ENCODE measurements at places on chromosomes 7 and 10.

DNA sequence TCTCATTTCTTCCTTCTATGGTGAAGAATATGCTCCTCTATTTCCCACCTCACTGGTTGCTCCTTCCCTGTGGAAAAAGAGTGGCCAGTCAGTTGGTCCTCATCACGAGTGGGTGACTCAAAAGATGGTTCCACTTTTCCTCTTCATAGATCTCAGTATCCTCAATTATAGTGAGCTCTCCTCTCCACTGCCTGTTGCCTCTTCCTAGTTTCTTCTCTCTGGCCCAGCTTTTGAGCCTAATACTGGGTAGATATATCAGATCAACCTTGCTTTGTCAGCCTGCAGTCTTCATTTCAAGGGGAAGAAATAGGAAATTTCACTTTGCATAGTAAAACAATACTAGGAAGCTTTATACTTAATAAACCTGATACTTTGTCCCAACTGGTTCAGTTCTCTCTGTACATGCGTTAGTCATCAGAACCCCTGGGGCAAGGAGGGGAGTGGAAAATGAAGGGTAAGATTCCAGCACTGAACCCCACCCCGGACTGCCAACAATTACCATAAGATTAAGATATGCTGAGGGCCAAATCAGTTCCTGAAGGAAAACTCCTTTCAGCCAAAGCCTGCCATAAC lies 15.5 kb upstream of the WNT16 start:
- no peak for DNase-seq

DNA sequence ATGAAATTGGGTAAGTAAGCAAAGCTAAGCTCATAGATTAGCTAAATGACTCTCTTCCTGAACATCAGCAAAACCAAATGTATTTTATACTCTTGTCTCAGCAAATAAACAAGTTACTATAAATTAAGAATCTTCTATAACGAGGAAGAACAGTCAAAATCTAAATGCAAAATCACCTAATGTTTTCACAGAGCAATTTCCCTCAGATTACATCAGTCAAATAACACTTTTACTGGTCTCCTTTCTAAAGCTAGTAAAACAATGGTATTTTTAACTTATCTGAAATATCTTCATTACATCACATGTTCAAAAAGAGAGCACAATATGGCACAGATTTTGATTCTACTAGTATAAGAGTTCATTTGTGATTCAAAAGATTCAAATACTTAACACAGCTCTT lies 16.5 kb upstream of the GPR22 start:
- no peak for DNase-seq

- no peak for DNase-seq
These were observed 9.1 kb downstream of the USP6NL start for GRCh38 chr10:11602358-11602757.

DNA sequence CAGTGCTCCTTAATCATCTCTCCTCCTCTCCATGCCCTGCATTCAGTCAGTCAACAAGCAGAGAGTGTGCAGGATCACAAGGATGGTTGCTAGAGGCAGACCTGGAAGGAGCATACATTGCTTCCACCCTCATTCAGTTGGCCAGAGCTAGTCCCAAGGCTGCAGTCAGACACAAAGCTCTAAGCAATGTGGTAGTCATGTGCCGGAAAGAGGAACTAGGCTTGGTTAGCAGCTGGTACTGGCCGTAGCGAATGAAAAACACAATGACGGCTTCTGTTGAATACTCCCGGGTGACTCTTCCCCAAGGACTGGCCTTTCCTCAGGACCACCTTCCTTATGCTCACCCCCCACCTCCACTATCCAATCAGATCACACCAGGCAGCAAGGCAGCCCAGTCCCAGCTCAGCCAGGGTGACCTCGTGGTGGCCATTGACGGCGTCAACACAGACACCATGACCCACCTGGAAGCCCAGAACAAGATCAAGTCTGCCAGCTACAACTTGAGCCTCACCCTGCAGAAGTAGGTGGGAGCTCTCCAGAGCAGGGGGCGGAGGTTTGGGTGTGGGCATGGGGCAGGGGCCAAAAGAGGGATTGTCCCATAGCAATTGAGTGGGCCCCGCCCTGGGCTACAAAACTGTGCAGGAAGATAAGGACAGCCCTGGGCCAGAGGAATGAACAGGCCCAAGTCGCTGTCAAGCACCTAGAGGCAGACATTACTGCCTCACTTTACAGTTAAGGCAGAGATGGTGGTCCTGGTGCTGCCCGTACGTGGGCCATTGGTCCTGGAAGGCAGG lies 10.9 kb downstream of the LDB3 start:
- DNase-seq, result no peak

GRCh38 chr10:30456266-30456665 lies 22.3 kb downstream of the MAP3K8 start:
- no peak for DNase-seq

DNA sequence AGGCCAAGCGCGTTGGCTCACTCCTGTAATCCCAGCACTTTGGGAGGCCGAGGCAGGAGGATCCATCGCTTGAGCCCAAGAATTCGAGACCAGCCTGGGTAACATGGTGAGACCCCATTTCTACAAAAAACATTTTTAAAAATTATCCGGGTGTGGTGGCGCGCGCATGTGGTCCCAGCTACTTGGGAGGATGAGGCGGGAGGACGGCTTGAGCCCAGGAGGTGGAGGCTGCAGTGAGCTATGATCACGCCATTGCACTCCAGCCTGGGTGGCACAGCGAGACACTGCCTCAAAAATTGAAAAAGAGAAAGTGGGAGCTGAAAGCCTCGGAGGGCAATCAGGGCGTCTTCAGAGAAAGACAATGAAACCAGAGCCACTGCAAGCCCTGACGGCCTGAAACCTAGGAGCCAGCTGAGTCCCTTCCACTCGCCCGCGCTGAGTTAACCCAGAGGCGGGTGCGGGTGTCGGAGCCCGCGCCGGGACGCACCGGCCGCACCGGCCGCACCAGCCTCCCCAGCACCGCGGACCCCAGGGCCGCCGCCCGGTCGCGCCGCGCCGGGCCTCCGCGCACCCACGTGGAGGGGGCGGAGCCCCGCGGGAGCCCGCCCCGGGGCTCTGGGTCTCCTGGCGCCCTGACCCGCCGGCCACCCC lies 22.4 kb downstream of the ZFAND2A start:
- DNase-seq, result no peak

DNA sequence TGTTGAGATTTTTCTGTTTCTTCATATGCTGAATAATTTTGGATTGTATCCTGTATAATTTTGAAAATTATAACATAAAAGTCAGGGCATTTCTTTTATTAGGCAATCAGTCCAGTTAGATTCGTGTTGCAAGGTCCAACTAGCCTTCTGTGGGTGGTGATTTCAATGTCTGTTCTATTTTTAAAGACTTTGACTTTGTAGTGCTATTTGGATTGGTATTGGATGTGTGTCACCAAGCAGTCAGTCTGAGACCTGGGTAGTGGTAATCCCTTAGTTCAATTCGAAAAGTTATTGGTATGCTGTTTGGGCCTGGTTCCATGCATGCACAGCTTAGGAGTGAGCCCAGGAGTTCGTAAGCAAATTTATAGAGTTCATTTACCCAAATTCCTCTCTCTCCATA lies 82.2 kb downstream of the EPDR1 start:
- DNase-seq, result no peak

DNA sequence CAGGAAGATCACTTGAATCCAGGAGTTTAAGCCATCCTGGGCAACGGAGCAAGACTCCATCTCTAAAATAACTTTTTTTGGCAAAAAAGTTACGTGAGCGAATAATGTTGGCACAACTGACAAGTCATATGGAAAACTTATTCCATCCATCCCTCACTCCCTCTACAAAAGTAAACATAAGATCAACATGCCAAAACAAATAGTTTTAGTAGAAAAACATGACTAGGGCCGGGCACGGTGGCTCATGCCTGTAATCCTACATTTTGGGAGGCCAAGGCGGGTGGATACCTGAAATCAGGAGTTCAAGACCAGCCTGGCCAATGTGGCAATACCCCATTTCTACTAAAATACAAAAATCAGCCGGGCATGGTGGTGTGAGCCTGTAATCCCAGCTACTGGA lies 25.6 kb downstream of the SLC25A16 start:
- DNase-seq, result no peak

DNA sequence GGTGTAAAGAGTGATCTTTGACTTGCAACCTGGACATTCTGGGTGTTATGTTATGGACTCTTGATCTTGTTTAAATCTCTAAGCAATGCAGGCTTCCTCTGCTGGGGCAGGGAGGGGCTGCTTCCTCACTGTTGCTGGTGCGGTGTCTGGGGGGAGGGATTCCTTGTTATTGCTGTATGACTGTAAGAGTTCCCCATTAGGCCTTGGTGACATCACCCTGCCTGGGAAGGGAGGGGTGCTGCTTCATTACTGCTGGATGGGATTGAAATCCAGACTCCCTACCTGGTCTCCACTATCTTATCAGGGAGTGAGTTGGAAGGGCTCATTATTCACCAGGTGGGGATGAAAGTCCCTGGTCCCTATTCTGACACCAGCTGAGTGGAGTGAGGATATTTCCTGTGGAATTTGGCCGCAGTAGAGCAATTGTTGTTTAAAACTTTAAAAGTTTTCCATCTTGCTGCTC lies 8.8 kb downstream of the OGDH start:
- DNase-seq, result no peak

DNA sequence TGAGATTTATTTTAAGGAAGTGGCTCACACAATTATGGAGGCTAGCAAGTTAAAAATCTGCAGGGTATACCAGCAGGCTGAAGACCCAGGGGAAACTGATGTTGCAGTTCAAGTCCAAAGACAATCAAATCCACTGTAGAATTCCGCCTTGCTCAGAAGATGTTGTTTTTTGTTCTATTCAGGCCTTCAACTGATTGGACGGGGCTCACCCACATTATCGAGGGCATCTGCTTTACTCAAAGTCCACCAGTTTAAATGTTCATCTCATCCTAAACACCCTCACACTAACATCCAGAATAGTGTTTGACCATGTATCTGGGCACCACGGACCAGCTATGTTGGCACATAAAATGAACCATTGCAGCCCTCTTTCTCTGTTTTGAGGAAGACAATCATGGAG lies 211.2 kb upstream of the GPR26 start:
- no peak for DNase-seq

- DNase-seq, result no peak
These were observed 268.8 kb downstream of the DNAJB6 start for GRCh38 chr7:157605638-157606037.

- DNase-seq, result no peak
These were observed 88.6 kb downstream of the GFRA1 start for GRCh38 chr10:116184512-116184794.

- no peak for DNase-seq
These were observed 165.0 kb upstream of the HDAC9 start for GRCh38 chr7:18330548-18330947.

GRCh38 chr7:151095123-151095797 lies 9.0 kb downstream of the AGAP3 start:
- no peak for DNase-seq

GRCh38 chr10:97684866-97685394 lies 2.1 kb downstream of the AVPI1 start:
- no peak for DNase-seq

- no peak for DNase-seq
These were observed 48.9 kb upstream of the LRRC4 start for GRCh38 chr7:128080169-128080568.

GRCh38 chr10:119724593-119725516 lies 995 bp upstream of the INPP5F start:
- peak; percentile 72 for DNase-seq

- DNase-seq, result no peak
These were observed 701.2 kb upstream of the IGFBP3 start for GRCh38 chr7:46622251-46622650.
